Activated T-helper 1 cell treated with anti-CD3 and anti-CD28 coated beads, Interleukin-12 subunit alpha, Interleukin-12 subunit beta, Interleukin-2, Interleukin-4 antibody, amounts not matched to agents 30 ng/mL and 10 ng/mL and 1 ng/mL, durations not matched to agents 14 hours and 24 hours and 36 hours (primary cell): ENCODE measurements at places on chromosomes 12 and 14.
A peak's percentile ranks its signal among the peaks of the same experiment; 100 is the strongest.

DNA sequence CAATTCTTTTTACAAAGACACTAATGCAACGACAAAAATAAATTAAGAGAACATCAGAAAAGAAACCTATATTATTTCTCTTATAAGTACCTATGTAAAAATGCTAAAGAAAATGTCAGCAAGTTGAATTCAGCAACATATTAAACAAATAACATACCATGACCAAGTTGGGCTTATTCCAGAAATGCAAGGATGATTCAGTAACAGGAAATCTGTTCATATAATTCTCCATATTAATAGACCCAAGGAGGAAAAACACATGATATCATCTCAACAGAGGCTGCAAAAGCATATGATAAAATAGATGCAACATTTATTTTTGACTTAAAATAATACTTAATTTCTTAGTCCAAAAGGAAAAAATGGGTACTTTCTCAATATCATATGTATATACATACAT is 25.1 kb upstream of the GPHB5 start:
- DNase-seq: no peak

DNA sequence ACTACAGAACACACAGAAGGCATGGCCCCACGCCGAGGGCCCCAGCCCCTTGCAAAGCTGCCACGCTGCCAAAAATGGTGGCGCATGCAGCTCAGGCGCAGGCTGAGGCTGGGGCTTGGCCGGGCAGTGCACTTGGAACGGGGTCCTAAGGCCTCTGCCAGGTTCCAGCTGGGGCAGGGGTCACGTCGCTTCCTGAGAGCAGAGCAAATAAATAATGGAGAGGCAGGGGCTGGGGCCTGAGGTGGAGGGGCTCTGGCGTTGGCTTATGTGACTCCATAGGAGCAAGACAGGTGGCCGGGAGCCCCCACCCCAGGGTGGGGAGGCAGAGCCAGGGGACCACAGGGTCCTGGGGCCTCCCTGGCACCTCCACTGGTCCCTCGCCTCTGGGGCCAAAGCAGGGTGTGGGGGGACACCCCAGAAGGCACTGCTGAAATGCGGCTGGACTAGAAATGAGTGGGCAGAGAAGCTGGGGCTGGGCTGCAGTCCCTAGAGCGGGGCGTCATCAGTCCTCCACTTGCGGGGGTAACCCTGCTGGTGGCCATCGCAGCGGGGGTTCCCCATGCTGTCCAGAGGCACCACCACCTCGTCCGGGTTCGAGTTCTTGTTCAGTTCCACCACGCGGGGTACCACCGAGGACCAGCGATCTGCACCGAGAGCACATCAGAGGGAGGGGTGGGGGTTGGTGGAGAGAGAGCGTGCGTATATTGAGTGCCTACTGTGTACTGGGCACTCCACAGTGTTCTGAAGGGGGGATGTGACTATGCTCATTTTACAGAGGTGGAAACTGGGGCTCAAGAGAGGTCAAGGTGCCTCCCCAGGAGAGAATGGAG is 49.8 kb downstream of the TRPV4 start:
- no peak for DNase-seq

- DNase-seq: no peak
Measured at GRCh38 chr14:105069871-105070759, 4.9 kb upstream of the GPR132 start.

- DNase-seq: no peak
Measured at GRCh38 chr12:102609996-102610395, 129.6 kb upstream of the IGF1 start.

DNA sequence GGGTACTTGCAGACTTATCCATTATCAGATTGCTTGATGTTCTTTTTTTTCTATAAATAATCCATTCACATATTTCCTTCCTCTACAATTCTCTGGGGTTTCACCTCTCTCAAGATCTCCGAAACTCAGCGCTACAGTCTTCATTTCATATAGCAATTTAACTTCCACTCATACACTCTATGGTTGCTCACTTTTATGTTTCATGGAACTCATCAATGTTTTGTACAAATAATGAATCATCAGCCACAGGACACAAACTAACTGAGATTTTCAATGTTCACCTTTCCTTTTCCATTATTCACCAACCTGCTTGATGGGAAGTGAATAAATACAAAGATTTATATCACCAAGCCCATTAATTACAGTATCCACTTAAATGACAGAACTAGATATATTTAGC is 534.7 kb downstream of the LRFN5 start:
- no peak for DNase-seq

DNA sequence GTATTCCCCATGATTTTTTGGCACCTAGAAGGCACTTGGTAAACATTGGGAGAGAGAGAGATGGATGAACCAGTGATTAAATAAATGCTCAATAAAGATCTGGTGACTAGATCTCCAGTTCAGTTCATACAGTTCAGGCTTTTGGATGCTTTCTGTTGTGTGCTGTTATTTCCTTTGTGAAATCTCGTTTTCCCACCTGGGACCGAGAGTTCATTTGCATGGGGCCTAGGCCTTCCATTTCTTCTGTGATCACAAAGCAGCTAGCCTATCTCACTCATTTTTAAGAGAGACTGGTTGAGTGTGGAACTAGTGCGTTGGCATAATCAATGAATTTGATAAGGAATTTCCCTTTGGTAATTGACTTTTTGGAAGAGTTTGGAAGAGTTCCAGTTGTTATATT is 104.0 kb downstream of the VRK1 start:
- DNase-seq: no peak

DNA sequence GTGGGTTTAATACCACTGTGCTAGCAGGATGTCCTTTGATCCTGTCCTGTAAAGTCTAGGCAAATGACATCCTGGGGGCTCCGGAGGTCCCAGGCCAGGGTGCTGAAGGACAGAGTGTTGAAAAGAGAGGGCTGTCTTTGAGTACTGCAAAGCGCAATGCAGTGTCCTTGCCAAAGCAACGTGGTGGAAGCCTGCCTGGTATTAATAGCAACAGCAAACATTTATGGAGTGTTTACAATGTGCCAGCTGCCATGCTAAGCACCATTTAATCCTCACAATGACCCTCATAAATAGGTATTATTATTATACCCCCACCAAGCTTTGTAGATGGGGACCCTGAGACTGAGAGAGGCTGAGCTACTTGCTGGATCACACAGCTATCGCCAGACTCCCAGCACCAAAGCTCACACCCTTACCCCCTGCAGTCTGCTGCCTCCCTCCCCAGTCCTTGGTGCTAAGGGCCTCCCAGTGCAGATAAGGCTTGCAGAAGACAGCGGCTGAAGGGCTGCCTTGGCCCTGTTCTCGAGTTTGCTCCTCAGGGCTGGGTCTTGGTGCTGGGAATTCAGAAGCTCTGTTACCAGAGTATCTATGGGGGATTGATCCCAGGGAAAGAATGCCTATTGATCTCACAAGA is 427.7 kb downstream of the FUT8 start:
- DNase-seq: no peak

DNA sequence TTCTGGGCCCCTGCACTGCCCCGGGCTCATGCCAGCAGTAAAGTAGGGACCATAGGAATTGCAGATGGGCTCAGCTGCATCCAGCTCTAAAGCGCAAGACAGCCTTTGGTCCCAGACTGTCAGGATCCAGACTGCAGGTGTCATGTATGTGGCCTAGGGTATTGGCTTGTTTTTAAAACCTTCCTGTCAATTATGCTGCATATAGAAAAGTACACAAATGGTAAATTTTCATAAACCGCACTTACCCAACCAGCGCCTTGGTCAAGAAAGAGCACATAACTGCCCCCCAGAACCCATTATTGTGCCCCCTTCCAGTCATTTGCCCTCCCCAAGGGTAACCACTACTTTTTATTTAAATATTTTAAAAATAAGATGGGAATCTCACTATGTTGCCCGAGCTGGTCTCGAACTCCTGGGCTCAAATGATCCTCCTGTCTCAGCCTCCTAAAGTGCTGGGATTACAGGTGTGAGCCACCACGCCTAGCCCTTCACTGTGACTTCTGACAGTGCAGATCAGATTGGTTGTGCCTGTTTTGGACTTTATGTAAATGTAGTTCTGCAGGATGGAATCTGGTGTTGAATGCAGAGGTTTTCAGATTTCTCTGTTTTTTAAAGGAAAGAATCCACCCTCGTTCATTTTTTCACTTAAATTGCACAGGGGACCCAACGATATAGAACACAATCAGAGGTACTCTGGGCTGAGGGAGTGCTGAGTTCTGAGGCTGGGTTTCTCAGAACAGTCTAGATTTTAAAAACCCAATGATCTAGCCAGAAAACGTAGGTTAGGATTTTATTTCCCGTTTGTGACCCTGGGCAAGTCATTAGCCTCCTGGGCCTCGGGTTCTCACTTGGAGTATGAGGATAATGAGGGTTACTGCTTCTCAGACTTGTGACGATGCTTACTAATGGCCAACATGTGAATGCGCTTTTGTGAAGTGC is 6.7 kb downstream of the NR4A1 start:
- DNase-seq: no peak

- DNase-seq: no peak
Measured at GRCh38 chr14:28754209-28754985, 12.2 kb upstream of the FOXG1 start.

DNA sequence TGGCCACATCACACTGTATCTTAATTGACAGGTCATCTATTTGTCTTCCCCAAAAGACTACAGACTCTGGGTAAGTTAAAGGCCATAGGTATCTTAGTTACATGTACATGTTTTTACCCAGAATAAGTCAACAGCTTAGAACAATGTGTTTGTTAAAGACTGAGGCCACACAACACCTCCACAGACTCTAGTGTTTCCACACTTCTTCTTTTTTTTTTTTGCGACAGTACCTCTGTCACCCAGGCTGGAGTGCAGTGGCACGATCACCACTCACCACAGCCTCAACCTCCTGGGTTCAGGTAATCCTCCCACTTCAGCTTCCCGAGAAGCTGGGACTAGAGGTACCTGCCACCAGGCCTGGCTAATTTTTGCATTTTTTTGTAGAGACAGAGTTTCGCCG is 1.3 kb downstream of the GPN3 start:
- DNase-seq: no peak

DNA sequence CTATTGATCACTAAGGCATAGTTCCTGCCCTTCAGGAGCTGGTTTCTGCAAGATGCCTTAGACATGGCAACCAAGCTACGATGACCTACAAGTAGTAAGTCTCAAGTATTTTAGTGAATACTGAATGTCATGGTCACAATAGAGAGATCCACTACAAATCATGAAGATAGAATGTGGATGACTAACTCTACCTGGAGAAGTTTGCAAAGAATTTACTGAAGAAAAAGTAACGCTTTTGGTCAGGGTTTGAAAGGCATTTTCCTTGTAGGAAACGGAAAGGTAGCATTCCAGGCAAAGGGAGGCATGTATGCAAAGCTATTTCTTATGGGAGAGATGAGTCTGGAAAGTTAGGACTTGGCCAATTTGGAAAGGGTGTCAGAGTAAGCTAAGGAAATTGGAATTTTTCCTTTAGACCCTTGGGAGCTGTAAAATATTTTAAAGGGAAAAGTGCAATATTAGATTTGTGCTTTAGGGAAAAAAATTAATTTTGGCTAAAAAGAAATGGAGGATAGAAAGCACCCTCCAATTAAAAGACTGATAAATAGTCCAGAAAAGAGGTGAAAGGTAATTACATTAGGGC is 377.5 kb downstream of the EGLN3 start:
- no peak for DNase-seq

DNA sequence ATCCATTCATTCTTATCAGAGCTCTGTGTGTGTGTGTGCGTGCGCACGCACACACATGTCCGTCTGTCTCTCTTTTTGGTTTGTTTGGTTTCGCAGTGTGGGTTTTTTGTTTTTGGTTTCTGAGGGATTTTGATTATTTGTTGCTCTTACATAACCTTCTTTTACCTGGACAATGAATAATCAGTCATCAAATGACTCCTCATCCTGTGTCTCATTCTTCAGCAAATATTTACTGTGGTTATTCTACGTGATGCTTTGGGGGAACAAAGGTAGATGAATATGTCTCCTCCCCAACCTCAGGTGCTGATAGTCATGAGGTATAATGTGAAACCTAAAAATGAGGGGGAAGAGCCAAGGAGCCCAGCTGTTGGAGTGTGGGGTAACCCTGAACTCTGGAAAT is 92.4 kb downstream of the SAMD4A start:
- no peak for DNase-seq

DNA sequence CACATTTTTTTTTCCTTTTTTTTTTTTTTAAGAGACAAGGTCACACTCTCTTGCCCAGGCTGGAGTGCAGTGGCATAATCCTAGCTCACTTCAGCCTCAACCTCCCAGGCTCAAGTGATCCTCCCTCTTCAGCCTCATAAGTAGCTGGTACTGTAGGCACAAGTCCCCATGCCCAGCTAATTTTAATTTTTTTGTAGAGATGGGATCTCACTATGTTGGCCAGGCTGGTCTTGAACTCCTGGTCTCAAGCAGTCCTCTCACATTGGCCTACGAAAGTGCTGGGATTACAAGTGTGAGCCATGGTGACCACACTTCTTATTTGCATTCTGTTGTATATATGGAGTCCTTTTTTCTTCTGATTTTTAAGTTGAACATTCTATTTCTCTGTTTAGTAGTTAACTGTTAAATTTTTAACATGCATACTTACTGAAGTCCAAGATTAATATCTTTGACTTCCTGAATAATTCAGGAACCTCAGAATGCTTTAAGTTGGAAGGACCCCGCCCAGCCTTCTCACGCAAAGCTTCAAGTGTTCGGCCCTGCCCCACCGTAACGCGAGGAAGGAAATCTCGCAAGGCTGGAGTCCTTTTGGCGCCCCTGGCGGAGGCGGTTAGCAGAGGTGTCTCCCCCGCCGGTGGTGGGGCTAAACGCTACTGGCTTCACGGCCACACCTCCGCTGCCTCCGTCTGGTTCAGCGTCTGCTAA is 21.6 kb downstream of the SPATS2 start:
- peak; percentile 53 for DNase-seq

DNA sequence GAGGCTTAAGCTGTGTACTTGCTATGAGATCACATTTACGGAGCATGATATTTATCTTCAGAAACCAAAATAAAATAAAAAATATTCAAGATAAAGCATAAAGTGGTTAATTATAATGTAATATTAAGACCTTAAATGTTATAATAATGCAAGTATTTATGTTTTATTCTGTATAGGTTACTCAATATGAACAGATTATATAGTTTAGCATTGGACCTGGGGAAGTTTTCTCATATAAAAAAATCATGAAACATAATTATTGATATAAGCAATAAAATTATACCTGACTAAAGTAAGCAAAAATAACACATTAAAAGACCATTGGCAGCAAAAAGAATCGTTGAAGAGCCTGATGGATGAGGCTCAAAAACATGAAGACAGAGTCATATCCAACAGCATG is 516.2 kb downstream of the SLC16A7 start:
- DNase-seq: no peak

DNA sequence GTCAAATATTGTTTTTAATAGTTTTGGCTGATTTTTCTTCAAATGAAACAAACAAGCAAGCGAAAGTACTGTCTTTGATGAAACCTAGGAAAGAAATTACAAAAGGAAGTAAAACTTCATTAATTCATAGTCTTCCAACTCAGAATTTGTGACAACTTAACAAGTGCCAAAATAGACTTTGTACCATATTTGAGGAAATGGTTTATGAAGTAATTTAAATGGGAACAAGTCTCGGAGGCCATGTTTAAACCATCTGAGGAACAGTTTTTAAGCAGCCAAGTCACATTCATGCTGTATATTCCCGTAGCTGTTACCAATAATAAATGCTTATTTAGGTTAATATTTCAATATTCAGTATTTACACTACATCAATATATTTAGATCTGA is 745 bp upstream of the ARHGDIB start:
- DNase-seq: no peak

GRCh38 chr14:97785495-97785894 is 988.3 kb downstream of the VRK1 start:
- no peak for DNase-seq

GRCh38 chr14:76236172-76237130 is 84.7 kb downstream of the GPATCH2L start:
- DNase-seq: no peak
